AG04450 (cell line): ENCODE measurements at places on chromosomes 7 and 10.

GRCh38 chr7:112594397-112594796 is 113.6 kb downstream of the LSMEM1 start:
- no peak for DNase-seq

DNA sequence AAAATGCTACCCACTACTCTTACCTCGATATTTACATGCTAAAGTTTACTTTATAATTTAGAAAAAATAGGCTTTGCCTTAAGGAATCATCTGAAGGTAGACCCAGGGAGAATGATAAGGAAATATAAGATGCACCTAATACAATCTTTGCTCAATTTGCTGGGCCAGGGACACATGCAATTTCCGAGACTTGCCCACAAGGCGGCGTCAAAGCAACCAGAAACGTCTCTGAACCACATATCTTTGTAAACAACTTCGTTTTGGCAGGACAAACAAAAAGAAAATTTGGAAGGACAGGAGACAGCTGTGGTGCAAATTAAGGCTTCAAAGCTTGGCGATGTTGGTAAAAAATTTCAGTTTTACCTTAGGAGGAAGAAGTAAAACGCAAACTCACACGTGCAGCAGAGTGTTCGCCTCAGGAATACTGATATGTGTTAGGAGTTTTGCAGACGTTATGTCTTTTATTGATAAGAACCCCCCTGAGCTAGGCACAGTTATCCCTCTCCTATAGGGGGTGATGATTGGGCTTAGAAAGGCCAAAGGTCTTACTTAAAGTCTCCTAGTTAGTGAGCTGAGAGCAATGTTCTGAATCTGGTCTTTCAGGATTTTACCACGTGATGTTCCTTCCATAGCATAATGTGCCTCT is 134.3 kb downstream of the PRKCQ start:
- DNase-seq = peak; percentile 2

DNA sequence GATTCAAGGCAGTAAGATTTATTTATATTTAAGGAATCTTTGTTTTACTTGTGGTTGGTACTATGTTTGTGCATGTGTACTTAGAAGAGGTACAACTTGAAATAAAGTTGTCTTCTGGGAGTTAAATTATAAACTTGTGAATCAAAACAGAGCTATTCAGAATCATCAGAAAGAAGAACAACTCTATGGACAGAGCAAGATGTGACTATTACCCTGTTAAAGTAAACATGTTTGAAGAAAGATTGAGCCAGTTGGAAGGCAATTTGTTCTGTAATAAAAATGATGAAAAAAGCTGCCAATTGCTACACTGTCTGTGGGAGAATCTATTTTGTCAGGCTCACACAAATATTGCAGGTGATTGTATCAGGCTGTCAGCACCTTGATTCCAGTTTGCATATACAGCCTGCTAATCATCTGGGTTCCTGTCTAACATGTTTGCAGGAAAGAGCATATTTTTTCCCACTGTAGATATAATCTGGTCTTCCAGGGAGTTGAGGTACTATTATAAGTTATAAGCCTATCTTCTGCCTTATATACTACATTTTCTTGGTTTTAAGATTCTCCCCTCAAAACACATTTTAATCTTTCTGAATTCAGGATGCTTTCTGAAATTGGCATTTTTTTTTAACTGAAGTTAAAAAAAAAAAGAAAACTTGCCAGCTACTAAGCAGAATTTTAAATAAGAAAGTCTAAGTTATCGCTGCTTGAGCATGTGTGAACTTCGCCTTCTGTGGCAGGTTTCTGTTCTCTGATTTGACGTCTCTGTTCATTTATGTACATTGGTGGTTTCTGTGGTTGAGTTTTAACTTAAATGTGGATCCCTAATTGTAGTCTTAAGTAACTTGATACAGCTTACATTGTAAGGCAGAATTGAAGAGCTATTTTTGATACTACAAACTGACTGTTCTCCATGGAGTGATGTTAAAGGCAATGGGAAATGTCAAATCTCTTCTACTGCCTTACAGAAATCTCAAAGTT is 46.0 kb downstream of the ZNRF2 start:
- DNase-seq = no peak

DNA sequence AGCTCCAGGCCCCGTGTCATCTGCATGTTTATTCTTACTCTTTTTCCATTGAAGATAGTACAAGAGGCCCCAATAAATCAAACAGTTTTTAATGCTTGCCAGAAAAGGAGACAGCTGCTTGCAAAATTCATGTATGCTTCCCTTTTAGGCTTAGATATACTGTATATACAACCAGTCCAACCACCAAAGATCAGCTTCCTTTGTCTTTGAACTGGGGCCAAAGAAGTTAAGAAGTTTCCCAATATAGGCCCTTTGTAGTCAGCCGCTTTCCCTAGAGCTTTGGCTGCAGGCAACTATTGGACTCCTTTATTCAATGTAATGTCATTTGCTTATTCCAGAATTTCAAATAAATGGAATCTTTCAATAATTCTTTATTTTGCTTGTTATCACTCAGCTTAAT is 1395.0 kb downstream of the GATA3 start:
- DNase-seq = no peak

- DNase-seq = peak; percentile 86
These were observed 90.9 kb upstream of the SMNDC1 start for GRCh38 chr10:110395350-110396283.

DNA sequence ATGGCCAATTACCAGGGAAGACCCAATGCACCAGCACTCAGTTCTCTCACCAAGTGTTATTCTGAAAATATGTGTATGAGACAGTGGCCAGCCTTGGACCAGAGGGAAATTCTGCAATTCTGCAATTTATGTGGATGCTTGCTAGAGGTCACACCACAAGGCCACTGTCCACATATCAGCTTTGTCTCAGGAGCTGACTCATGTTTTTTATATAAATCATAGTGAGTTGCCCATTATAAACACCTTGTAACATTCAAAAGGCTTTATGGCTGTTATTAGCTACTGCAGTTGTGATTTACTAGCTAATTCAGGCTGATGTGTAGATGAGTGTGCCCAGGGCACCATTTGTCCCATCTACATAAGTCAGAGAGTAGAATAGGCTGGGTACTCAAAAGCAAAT is 649.0 kb downstream of the LRMDA start:
- DNase-seq = peak; percentile 50

GRCh38 chr10:89591796-89592271 is 53.2 kb downstream of the PANK1 start:
- DNase-seq = no peak

GRCh38 chr10:13842117-13842516 is 255.4 kb downstream of the PRPF18 start:
- DNase-seq = no peak

DNA sequence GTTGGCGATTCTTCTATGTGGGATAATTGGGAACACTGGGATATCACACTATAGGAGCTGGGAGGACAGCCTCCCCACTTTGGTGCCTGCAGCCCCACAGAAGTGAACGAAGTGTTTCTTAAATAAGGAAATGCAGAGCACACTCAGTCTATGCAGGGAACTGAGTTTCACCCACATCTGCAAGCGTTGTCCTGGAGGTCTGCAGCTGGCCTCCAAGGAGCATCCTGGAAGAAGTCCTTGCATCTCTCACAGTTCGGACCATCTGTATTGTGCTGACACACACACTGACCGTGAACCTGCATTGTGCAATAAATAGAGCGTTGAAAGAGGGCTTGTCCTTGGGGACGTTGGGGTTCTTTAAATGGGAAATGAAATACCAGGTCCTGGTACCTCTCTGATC is 25.8 kb downstream of the LAMB4 start:
- DNase-seq = no peak

DNA sequence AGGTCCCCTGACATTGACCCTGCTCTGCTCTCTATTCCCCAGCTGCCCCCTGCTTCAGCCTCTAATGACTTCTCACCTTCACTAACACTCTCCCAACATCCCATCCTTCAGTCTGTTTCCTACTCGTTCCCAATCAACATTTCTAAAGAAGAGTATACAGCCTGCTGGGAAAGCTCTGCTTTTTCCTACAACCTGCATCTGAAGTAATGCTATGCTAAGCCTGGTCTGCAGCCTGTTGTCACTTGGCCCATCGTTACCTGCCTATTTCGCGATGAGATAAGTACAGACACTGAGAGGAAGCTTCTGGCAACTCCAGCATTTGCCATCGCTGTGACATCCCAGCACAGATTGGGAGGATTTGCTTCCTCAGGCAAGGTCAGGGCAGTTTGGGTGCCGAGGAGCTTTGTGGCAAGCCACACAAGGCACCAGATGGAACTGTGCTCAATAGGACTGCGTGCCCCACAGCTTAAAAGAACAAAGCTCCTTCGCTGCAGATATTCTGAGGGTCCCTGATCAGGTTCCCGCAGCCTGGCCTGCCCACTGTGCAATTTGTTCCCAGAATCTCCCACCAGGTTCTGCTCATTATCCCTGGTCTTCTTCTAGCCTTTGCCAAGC is 51.4 kb downstream of the PKD1L1 start:
- DNase-seq = no peak

DNA sequence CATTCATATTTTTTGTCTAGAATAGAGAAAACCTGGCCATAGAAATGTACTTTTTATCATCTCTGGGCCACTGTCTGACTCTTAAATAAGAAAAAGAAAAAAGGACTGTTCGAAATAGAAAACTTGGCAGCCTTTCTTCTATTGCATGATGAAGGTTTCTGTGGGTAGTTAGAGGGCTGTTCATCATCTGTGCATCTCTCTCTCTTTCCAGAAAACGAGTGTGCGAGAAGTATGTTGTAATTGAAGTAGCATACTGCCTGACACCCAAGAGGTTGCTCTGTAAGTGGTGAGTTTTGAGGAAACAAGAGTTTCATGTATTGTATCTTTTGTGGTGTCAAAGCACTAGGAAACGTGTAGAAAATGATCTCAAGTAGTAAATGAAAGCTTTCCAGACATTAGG is 343.2 kb upstream of the TMEM229A start:
- no peak for DNase-seq
